ENCODE measurements at places on chromosomes 7 and 10.

DNA sequence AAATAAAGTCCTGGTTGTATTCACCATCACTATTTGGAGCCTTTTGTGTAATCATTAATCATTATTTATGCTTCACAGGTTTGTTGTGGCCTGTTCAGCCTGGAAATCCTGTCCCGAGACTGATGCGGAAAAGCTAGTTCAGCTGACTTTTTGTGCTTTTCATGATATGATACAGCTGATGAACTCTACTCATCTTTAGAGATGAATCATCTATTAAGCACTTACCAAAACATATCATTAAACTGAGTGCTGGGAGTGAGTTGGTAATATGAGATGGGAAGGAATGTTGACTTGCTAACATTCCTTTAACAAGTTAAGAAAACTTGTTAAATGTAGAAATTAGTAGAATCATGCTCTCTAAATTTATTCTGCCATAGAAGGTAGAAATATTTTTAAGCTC, 53.0 kb downstream of the CROT start:
- no peak for DNase-seq

GRCh38 chr10:68053553-68053952, 21.5 kb downstream of the HERC4 start:
- no peak for DNase-seq

DNA sequence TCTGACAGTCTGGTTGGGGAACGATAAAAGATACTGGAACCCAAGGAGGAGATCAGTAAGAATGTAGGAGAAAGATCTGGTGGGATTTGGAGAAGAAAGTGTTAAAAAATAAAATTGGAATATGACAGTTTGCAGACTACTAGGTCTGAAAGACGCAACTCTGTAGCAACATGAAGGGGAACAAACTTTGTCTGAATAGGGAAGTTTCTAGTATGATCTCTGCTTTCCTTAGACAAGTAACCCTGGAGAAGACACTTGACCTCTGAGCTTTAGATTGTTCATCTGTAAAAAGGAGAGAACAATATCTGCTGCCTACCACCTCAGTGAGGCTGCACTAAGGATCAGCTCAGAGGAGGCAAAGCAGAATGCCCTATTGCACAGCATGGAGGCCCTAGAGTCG, 3.0 kb upstream of the PRSS1 start:
- DNase-seq: no peak

- no peak for DNase-seq
Measured at GRCh38 chr7:47405921-47406800, 175.8 kb downstream of the TNS3 start.

GRCh38 chr10:126114884-126115555, 218.7 kb downstream of the FANK1 start:
- DNase-seq: no peak

DNA sequence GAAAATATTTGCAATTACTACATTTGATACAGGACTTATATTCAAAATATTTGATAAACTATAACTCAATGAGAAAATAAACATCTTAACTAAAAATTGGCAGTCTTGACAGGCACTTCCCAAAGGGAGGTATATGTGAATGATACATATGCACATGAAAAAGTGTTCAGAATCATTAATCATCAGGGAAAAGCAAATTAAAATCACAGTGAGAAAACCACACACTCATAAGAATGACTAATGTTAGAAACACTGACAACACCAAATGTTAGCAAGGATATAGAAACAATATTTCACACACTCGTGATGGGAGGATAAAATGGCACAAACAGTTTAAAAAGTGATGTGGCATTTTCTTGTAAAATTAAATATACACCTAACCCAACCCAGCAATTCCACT, 4.1 kb upstream of the VPS26A start:
- no peak for DNase-seq

- peak; percentile 21 for DNase-seq
Measured at GRCh38 chr10:70461397-70462348, 16.9 kb upstream of the PALD1 start.
